ENCODE measurements at places on chromosomes 1 and 21.

- DNase-seq, result no peak
These were observed 12.1 kb upstream of the PIGV start for GRCh38 chr1:26775666-26776065.

DNA sequence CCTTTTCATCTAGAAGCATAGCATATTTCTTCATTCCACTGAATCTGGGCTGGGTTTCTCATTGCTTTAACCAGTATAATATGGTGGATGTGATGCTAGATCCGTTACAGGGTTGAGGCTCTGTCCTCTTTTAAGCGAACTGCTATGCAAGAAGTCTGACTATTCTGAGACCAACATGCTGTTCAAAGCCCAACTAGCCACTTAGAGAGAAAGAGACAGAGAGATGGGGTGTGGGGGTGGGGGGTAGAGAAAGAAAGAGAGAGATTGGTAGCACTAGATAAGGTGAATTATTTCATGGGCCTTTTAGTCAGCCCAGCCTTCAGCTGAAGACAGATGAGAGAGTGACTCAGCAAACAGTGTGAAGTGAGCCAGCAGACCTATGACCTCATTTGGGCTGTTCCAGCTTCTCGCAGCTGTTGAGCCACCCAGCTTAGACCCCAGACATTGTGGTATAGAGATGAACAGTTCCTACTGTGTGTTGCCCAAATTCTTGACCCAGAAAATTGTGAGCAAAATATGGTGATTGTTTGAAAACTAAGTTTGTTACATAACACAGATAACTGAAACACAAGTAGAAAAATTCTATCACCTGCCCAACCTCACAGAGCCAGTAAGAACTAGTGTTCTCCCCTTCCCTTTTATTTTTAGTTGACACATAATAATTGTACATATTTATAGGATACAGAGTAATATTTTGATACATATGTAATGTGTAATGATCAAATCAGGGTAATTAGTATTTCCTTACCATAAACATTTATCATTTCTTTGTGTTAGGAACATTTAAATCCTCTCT is 40.7 kb upstream of the PRKACB start:
- DNase-seq, result no peak

DNA sequence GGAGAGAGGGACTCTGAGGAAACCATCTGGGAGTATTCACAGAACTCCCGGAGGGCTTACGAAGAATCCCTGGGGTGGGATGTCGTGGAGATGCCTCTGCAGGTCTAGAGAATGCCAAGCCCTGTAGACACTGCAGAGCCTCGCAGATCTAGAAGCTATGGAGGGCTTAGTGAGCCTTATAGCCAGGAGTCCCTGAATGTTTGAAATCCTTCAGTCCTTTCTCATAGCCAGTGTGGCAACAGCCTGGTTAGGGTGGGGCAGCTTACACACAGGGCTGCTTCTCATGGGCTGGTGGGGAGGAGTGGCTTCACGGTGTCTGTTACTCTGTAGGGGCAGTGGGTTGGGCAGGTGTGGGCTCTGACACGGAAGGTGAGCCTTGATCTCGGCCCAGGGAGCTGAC is 44.2 kb upstream of the KDM4A start:
- no peak for DNase-seq

GRCh38 chr1:46558141-46558963 is 6.9 kb upstream of the KNCN start:
- no peak for DNase-seq

DNA sequence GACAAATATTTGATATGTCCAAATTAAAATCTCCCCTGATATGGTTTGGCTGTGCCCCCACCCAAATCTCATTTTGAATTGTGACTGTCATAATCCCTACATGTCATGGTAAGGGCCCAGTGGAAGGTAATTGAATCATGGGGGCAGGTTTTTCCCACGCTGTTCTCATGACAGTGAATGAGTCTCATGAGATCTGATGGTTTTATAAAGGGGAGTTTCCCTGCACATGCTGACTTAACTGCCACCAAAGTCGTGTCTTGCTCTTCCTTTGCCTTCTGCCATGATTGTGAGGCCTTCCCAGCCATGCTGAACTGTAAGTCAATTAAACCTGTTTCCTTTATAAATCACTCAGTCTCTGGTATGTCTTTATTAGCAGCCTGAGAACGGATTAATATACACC is 207.0 kb downstream of the BARHL2 start:
- no peak for DNase-seq

GRCh38 chr1:90200646-90201205 is 205.8 kb downstream of the ZNF326 start:
- DNase-seq, result no peak

DNA sequence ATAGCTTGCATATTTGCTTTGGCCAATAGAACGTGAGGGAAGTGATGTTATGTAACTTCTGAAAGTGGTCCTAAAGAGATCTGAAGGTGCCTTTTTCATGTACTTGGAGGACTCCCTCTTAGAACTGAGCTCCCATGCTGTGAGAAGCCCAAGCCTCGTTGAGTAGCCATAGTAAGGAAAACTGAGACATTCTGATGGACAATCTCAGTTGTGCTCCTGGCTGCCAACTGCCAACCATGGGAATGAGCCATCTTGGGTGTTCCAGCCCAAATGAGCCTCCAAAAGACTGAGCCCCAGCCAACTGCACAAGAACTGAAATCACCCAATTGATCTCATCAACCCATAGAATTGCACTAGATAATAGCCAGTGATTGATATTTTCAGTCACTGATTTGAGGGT is 106.7 kb downstream of the MRPL39 start:
- DNase-seq, result no peak

GRCh38 chr1:59738152-59738551 is 76.6 kb upstream of the HOOK1 start:
- DNase-seq, result peak; percentile 12

DNA sequence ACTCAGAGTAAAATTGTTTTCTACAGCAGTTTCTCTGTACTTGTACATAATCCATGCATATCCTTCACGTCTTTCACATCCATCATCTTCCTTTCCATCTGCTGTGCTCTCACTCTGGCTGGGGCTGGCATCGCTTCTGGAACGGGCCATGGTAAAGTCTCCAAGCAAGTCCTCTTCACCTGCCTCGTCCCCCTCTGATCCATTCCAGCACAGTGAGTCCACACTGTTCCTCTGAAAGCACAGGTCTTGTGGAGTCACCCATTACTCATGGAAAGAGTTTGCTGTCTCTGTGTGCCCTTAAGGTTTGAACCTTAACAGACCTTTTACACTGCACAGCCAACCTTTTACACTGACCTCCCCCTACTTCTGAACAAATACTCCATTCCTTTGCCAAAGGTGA is 313.6 kb downstream of the ASTN1 start:
- no peak for DNase-seq

DNA sequence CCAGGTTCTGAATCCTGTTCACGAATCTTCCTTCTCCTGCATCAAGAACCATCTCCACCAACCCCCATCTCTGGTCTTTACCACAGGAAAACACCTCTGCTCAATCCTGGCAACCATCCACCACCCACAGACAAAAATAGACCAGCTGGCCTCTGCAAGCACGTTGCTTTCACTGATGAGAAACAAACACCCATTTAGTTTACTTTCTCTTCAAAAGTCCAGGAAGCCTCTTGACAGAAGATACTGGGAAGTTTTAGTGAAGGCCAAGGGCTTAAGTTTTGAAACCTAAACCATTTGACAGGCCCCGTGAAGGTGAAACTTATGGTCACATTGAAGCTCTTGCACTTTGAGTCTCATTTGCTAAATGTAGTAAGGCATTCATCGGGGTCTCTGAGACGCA is 122.6 kb upstream of the PPP2R5A start:
- peak; percentile 17 for DNase-seq

GRCh38 chr1:27332536-27333281 is 9.1 kb upstream of the SYTL1 start:
- DNase-seq, result peak; percentile 14

- no peak for DNase-seq
These were observed 5.2 kb upstream of the SPRR1B start for GRCh38 chr1:153025797-153026196.

DNA sequence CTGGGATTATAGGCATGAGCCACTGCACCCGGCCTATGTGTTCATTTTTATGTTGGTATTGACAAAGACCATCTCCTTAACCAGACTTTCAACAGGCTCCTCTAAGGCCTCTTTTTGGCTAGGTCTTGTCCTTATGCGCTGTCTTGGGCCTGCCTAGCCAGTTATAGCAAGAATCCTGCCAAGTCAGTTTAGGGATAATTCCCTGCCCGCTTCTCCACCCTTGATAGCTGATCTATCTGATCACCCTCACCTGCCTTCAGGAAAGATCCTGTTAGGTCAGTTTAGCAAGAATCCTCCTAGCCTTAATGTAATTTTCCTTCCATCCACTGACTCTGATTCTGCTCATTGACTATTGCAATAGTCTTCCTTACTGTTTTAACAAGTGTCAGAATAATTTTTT is 2.4 kb upstream of the B4GALT3 start:
- DNase-seq, result no peak

DNA sequence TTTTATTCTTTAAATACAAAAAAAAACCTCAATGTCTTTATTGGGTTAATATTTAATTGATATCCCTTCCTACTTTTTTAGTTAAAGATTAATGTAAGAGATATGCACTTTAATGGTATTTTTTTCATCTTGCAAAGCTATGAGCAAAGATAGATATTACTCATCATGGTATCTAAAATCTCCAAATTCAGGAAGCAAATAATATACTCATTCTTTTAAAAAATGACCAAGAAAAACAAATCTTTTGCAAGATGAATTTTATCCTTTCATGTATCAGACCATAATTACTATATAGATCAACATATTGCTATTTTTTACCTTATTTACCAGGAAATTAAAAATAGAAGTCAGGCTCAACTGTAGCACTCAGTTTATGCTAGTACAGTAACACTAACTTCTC is 330.4 kb downstream of the KCNT2 start:
- no peak for DNase-seq

GRCh38 chr1:212234431-212235395 is 50.5 kb upstream of the PPP2R5A start:
- DNase-seq, result no peak

- no peak for DNase-seq
These were observed 83.5 kb downstream of the SYF2 start for GRCh38 chr1:25148673-25149300.

DNA sequence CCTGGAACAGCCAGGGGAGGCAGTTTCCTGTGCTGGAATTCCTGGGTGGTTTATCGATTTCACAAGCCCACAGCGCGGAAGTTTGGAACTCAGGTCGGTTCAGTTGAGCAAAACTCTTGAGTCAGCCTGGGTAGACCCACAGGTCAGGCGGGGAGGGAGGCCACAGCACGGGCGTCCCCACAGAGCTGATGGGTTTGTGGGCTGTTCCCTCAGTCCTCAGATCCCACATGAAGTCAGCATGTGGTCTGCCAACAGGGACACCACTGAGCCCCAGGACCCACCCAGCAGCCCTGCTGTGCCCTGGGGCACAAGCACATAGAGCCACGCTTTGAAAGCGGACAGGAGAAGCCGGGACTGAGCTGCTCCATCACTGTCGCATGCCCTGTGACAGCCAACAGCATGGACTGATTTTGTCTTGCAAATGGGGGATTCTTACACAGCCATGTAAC is 17.4 kb downstream of the BMP8A start:
- DNase-seq, result no peak

DNA sequence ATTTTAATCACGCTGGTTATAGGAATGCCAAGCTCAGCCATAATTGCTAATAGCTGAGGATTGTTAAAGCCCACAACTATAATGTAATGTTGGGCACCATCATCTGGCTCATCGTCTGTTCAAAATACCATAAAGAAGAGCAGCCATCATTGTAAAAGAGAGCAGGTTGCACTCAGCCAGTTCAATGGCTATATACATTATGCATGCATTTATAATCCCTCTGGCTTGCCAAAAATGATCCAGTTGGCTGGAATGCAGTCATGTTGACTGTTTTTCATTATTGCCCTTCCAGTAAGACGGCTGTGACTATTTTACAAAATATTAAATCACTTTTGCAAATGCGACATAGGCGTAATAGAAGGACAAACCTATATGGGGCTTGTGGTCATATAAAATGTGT is 85.3 kb downstream of the SPAG17 start:
- DNase-seq, result no peak

GRCh38 chr1:1031659-1032235 is 11.8 kb downstream of the AGRN start:
- no peak for DNase-seq

DNA sequence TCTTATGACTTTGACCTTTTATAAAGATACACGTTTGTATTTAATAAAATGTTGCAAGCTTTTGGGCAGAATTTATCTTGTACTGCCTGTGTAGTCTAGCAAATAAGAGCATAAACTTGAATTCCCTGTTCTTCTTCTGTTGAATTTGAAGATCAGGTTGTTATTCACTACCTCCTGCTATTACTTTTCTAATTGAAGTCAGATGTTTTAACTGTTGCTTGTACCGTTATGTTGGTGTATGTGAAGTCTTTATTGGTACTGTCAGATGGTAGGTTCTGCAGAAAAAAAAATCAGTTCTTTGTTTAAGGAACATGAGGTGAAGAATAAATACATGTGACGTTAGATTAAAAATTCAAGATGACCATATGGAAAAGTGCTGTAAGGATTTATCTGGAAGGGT is 69.1 kb downstream of the DYRK1A start:
- no peak for DNase-seq

DNA sequence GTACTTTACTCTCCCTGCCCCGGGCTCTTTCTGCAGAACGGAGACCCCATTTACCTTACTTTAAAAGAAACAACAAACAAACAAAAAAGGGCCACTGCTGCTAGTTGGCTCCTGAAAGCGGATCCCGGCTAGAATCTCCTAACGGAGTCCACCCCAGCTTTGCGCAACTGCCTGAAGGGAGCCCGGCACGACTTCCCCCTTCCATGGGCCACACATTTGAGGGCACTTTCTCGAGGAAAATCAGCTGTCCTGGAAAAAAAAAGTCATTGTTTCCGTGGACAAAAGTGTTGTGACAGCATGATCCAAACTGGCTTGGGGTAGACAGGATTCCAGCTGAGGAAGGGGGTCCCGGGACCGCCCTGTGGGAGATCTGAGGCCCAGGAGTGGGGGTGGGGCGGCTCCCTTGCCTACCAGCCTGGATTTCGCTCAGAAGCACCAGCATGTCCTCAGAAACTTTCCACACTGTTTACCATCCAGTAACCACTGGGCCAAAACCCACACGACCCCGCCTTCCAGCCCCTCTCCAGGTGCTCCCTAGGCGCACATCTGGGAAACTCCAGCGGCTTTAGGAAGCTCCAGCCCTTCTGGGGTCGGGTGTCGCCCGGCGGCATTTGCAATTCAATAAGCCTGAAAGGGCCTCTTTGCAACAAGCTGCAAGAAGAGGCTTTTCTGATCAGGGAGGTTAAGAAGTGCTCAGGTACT is 4.8 kb downstream of the RIPK4 start:
- no peak for DNase-seq

- peak; percentile 39 for DNase-seq
These were observed 42.9 kb upstream of the PLA2G2C start for GRCh38 chr1:20229171-20229570.

- no peak for DNase-seq
These were observed 81.4 kb downstream of the ESRRG start for GRCh38 chr1:216641669-216642460.
